Stimulated activated CD4-positive, alpha-beta T cell treated with anti-CD3 and anti-CD28 coated beads, TNF-alpha, amount 100 ng/mL, for 4 hours (primary cell): ENCODE measurements at places on chromosomes 3 and 15.

- DNase-seq: no peak
Observed at GRCh38 chr3:146313031-146313745, 62.3 kb upstream of the PLSCR4 start.

DNA sequence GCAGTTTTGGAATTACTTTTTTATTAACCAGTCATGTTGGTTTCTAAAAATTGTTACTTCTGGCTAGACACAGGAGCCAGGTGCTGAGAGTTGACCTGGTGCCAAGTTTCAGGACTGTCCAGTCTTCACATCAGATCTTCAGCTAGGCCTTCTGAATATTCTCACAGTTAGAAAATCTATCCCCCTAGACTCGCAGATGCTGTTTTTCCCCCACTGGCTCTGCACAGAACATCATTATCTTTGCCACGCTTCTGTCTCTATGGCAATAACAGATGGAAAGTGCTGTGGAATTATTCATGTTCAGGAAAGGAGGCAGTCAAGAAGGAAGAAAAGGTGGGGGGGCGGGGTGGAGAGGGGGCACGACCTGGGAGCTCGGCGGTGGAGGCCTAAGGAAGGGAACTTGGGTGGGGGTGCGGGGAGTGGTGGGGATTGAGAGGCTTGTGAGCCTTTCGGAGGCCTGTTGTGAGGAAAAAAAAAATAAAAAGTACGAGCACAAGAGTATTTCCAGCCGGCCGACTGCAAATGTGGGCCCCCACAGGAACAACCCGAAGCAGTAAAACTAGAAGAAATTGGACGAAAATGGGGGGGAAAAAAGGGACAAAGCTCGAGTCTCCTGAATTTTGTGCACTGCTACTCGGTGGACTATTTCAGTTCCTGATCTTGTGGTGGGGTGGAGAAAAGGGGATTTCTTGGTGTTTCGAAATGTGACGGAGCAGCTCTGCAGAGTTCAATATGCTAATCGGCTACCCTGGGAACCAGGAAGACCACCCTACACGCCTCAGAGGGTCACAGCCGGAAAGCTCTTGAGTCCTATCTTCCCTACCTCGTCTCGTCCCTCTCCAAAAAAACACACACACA lies 1.5 kb upstream of the SKIL start:
- DNase-seq: no peak

- DNase-seq: no peak
Observed at GRCh38 chr15:57444877-57445513, 68.7 kb downstream of the CGNL1 start.

GRCh38 chr3:79886204-79886603 lies 118.4 kb upstream of the ROBO1 start:
- no peak for DNase-seq

DNA sequence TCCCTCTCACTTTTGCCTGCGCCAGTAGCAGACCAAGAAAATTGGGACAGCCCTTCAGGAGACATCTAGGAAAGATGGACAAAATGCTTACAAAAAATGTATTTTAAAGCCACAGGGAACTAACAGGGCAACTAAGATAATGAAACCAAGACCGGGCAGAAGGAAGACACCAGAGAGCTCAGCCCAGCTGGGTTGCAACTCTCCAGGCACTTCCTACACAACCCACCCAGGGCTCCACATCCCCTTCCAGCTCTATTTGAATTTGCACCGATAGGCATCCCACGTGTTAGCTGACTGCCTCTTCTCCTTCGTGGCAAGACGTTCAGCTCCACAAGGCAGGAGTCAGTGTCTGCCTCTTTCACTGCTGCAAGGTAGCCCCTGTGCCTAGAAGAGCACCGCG lies 6.6 kb upstream of the ATP10A start:
- no peak for DNase-seq

- no peak for DNase-seq
Observed at GRCh38 chr15:93185796-93186195, 96.8 kb upstream of the RGMA start.

DNA sequence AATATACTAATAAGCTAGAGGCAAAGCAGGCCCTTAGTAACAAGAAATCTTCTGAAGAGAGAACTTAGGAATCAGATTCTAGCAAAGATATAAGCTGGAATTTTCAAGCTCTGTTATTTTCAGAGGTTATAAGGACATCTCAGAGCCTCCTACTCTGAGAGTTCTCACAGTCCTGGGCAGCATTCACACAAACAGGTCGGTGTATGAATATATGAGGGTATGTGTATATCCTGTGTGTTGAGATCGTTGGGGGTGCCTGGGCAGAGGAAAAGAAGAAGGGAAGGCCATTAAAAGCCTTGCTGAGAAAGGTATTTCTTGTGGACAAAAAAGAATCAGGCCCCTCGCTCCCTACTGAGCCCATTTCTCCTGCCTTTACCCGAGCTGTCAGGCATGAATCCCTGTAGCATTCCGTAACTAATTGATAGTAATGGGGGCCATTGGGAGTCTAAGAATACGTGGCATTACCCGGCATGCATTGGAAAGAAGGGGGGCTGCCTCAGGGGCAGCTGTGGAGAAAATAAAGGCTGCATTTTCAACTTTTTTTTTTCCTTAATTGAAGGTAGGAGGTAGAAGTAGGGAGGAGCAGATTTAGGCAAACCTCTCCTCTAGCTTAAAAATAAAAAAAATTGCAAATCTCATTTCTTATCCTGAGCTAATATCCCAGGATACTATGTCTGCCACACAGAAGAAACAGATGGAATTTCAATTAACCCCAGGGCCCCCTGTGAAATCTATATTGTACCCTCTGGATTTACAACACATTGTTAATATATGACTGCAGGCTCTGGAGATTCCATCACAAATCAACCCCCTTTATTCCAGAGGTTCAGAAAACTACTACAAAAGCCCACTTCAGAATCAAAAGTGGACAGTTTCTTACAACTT lies 103.8 kb downstream of the GTPBP8 start:
- DNase-seq: no peak

- DNase-seq: no peak
Observed at GRCh38 chr15:25884370-25884769, 21.2 kb upstream of the ATP10A start.

GRCh38 chr3:10219737-10220136 lies 28.5 kb upstream of the TATDN2 start:
- no peak for DNase-seq

- DNase-seq: no peak
Observed at GRCh38 chr15:66997212-66997611, 68.2 kb upstream of the SMAD3 start.

DNA sequence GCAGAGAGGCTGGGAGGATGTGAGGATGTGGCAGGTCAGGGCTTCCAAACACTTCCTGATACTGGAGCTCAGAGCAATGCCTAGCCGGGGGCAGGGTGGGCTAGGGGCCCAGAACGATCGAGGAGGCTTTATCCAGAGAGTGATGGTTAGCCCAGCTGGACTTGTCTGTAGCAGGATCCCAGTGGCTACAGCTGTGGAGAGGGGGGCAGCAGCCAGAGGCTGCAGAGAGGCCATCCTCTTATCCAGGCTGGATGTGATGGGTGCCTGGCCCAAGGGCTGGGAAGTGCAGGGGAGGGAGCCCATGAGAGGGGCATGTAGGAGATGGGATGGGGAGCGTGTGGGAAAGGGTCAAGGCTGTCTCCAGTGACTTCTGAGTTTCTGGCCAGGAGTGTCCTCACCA lies 4.6 kb downstream of the PARP3 start:
- no peak for DNase-seq

- DNase-seq: no peak
Observed at GRCh38 chr3:53255423-53255774, 423 bp downstream of the TKT start.

DNA sequence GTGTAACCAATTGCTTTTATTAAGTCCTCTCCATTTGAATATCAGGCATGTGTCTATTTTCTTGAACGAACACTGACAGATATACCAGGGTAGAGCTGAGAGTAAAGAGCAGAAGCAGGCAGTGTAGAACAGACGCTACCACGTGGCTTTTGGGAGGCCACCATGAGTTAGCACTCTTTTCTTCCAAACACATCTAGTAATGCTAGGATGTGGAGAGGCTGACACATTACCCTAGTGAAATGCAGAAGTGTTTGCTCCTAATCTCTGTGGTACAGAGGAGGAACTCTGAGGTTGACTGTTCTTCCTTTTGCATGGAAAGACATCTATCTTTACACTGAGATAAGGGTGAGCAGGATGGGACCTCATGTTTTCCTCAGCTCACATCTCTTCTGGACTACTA lies 216.3 kb downstream of the SATB1 start:
- no peak for DNase-seq

DNA sequence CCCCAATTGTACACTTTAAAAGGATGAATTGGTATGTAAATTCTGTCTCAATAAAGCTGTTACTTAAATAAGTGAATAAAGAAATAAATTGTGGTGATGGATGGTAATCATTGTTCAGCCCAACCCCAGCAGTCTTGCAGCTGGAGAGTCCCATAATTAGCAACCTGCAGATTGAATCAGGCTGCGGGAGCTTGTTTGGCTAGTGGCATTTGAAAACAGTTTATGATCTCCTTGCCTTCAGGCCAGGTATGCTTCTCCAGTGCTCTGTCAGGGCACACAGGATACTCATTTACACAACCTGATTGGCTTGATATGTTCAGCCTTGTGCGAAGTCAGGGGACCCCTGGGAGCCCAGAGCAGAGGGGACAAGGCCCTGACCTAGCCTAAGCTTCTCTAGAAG lies 16.5 kb upstream of the TSEN2 start:
- no peak for DNase-seq

DNA sequence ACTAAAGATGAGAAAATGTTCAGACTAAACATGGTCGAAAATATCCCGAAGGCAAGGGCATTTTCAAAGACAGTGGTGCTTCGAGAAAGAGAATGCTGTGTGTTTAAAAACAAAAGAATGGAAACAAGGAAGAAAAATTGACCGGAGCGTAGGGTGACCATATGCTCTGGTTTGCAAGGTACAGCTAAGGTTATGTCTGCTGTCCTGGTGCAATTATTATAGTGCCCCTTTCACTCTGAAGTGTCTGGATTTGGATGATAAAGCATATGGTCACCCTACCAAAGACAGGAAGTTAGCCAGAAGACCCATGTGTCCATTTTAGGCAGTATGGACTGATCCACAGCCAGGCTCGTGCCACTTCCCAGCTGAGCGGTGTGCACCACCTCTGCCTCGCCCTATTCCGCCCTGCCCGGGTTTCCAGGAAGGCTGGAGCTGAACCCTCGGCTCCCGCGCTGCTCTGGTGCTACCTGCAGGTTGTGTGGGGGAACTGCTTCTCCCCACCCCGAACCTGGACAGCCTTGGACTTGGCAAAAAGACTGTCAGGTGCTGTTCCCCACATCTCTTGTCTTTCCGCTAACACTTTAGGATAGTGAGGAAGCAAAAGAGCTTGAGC lies 25.2 kb downstream of the GOLGA6D start:
- no peak for DNase-seq

- no peak for DNase-seq
Observed at GRCh38 chr15:64574301-64575017, 114.1 kb downstream of the ZNF609 start.

- DNase-seq: no peak
Observed at GRCh38 chr15:38378161-38378560, 75.8 kb upstream of the FAM98B start.

GRCh38 chr3:46480491-46481195 lies 15.9 kb upstream of the LTF start:
- no peak for DNase-seq

DNA sequence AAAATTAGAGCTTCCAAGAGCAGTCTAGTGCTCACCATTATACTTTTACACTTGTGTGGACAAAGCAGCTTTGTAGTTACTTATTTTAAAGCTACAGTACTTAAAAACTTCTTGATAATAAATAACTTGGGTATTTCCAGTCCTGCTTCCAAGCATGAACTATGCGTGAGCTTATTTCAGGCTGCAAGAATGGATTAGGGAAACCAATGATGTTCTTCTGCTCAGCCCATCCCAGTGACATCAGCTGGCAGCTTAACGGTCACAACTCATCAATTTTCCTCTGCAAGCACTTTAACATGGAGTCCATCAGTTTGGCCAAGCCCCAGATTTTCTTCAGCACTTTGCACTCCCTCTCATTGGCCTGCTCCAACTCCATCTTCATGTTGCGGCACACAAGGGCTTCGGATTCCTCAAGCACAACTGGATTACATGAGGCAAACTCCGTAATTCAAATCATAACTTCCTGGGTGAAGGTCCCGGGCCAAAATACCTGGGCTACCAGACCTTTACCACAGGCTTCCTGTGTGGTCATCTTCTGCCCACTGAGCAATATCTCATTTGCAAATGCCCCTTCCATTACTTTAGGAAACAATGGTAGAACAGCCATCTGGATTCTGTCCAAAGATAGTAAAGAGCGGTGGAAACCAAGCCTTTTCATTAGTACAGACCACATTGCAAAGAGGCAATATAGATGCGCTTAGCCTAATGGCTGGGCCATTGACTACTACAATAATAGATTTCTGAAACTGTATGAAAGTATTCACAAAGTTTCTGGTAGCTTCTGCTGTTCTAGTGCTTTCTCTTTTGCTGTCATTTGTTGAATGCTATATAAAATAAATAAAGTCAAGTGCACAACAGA lies 87.5 kb upstream of the DAZL start:
- no peak for DNase-seq

- no peak for DNase-seq
Observed at GRCh38 chr15:64425221-64425620, 35.2 kb upstream of the ZNF609 start.

GRCh38 chr15:79994615-79995014 lies 23.6 kb upstream of the BCL2A1 start:
- DNase-seq: no peak

GRCh38 chr3:176633511-176633910 lies 563.8 kb downstream of the TBL1XR1 start:
- no peak for DNase-seq

GRCh38 chr3:64186667-64187064 lies 38.6 kb downstream of the PRICKLE2 start:
- DNase-seq: no peak

DNA sequence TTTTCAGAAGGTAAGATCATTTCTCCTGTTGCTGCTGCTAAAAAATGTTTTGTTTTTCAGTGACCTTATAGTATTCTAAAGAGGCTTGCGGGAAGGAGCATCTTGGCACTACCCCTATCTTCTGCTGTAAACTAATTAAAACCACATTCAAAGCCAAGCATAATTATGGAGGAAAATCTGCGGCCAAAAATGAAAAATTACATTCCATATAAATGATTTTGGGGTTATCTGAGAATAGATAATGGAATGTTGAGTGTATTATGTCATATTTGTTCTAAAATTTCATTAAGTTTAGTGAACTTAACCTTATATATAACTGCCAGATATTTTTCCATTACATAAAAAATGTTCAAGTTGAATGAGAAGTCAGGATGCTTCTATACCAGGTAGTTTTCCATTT lies 170.4 kb upstream of the TMC3 start:
- DNase-seq: no peak

- no peak for DNase-seq
Observed at GRCh38 chr3:124410471-124410870, 319.8 kb upstream of the UMPS start.

GRCh38 chr15:84831613-84832012 lies 14.5 kb downstream of the ALPK3 start:
- DNase-seq: no peak

DNA sequence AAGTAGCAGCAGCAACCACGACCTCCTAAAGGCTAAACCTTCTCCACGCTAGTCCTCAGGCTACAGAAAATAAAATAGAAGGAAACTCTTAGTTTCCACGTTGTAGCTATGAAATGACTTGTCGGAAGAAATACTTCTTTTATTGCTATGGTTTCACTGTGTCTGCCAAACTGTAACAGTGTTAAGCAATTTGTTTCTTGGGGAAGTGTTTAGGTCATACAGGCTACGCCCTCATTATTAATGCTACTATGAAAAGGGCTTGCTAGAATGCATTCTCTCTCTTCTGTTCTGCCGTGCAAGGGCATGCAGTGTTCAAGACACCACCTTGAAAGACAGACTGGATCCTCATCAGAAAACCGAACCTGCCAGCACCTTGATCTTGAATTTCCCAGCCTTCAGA lies 462.7 kb downstream of the PLOD2 start:
- no peak for DNase-seq
